ENCODE measurements at places on chromosomes 16 and 17.

- DNase-seq: no peak
Measured at GRCh38 chr16:65965628-65966027, 400.9 kb upstream of the CDH5 start.

DNA sequence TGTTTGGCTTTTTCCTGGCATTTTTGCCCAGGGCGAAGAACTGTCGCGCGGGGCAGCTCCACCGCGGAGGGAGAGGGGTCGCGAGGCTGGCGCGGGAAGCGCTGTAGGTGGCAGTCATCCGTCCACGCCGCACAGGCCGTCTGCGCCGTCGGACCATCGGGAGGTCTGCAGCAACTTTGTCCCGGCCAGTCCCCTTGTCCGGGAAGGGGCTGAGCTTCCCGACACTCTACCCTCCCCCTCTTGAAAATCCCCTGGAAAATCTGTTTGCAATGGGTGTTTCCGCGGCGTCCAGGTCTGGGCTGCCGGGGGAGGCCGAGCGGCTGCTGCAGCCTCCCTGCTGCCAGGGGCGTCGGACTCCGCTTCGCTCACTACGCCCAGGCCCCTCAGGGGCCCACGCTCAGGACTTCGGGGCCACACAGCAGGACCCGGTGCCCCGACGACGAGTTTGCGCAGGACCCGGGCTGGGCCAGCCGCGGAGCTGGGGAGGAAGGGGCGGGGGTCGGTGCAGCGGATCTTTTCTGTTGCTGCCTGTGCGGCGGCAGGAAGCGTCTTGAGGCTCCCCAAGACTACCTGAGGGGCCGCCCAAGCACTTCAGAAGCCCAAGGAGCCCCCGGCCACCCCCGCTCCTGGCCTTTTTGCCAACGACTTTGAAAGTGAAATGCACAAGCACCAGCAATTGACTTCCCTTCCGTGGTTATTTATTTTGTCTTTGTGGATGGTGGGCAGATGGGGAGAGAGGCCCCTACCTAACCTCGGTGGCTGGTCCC, 2.3 kb upstream of the CBX4 start:
- DNase-seq: no peak

DNA sequence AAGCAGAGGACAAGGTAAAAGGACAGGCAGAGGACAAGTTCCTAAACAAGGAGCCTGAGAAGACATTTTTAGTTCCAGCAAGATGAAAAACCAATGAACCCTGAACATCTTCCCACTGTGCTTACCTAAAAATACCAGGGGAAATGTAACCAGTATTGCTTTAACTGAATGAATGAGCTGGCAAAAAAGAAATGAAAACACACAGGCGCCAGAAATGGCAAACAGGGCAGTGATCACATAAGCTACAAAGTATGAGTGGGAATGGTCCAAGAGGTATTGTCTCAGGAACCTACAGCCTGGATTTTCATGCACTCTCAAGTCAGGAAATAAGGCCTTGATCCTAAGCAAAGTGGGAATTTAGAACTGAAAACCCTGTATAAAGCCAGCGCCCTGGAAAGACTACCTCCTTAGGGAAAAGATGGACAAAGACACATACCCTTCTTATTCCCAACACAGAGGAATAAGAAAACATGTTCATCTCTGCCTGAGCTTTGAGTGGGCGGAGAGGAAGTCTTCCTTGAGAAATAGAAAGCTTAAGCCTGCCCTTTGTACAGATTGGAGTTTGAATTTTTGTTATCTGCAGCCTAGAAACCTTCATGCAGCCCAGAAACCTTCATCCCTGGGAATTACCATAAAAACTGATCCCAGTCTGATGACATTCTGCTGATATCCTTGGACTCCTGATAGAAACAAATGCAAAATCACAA, 2.1 kb downstream of the CMTM2 start:
- DNase-seq: no peak

DNA sequence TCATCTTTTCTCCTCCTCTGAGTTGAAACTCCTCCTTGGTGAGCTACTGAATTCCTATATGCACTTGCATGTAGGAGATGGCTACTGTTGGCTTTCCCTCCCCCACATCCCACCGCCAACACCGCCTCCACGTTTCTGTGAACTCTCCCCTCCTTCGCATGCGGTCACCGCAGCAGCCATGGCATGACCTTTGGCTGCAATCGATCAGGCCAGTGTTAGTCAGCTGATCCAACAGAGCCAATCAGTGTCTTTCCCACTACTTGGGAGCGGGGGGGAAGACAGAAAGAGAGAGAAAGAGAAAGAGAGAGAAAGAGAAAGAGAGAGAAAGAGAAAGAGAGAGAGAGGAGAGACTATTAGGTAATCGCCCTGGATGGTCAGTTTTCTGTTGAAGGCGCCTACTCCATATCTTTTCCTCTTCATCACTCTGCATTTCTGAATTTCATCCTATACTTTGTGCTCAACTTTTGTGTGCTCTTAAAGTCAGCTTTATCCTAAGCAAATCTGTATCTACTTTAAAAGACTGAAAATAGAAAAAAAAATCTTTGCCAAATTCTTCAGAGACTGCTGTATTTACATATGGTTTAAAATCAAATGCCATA, 22.7 kb downstream of the ASGR1 start:
- no peak for DNase-seq

GRCh38 chr17:70365091-70365583, 195.8 kb downstream of the KCNJ2 start:
- DNase-seq: no peak

DNA sequence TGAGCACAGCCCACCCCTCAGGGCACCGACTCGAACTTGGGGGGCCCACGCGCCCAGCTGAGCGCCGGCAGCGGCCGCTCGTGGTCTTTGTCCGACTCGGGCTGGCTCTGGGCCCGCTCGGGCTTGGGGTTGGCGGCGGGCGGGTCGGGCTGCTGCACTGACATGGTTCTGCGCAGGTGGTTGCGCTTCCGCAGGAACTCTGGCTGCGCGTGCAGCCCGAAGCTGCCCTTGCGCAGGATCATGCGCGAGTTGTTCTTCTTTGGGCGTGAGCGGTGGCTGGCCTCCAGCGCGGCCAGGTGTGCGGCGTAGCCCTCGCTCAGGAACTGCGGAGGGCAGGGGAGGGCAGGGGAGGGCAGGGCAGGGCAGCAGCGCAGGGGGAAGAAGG, 11.1 kb downstream of the PIMREG start:
- DNase-seq: peak; percentile 56

DNA sequence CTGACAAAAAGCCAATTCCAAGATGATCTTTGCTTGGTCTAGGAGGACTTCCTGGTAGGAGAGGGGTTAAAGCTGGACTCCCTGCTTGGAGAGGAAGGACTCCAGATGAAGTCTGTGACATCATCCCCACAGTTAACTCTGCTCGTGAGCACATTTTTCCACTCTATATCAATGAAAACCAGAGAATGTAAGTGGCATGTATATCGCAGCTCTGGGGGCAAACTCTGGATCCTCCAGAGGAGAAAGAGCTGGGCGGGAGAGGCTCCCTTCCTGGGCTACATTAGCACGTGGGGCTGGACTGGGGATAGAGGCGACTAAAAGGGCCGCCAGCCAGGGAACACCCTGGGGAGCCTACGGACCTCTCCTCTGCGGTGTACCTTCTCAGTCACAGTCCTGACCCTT, 34.1 kb downstream of the HIC1 start:
- peak; percentile 25 for DNase-seq

DNA sequence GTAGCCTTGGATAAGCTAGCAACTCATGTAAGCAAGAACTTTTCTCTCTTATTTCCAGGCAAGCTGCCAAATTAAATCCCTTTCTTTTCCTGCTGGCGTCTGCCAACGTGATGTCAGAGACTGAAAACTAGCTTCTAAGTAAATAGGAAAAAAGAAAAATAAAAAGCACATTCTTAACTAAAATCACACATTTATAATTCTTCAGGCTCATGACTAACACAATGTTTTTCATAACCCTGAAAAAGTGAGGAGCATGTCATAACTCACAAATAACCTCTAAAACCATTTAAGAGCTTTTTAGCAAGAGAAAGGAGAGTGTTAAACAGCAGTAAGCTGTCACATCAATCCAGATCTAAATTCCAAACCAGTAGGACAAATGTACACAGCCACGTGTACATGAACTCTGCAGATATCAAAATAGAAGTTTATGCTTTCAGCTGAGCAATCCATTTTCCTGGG, 110.0 kb downstream of the N4BP1 start:
- no peak for DNase-seq

- DNase-seq: no peak
Measured at GRCh38 chr17:33385133-33385532, 92.0 kb upstream of the ASIC2 start.

DNA sequence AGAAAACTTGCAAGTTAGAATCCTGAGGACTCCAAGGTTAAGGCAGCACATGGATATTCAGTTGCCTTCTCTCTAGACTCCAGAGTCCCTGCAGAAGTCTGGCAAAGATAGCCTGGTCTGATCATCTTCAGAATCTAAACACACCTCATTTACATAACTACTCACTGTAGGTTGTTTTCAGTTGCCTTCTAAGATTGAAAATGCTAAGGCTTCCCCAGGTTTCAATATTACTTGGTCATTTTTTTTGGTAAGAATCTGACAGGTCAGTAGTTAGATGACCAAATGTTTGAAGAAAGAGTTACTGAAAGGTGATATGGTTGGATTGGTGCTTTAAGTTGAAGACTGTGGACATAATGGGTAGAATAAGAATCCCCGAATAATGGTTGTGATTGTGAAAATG, 205.4 kb upstream of the KCNJ16 start:
- no peak for DNase-seq

- no peak for DNase-seq
Measured at GRCh38 chr17:48575673-48576478, 2.3 kb downstream of the HOXB4 start.

- no peak for DNase-seq
Measured at GRCh38 chr16:76511203-76511602, 234.0 kb downstream of the CNTNAP4 start.

Data from stimulated activated CD4-positive, alpha-beta T cell treated with anti-CD3 and anti-CD28 coated beads, Interleukin-15, amount 100 ng/mL, for 24 hours (primary cell).